Stimulated activated CD8-positive, alpha-beta memory T cell treated with anti-CD3 and anti-CD28 coated beads, Interleukin-7, amount 100 ng/mL, for 1 hour (primary cell): ENCODE measurements at places on chromosomes 4 and X.

DNA sequence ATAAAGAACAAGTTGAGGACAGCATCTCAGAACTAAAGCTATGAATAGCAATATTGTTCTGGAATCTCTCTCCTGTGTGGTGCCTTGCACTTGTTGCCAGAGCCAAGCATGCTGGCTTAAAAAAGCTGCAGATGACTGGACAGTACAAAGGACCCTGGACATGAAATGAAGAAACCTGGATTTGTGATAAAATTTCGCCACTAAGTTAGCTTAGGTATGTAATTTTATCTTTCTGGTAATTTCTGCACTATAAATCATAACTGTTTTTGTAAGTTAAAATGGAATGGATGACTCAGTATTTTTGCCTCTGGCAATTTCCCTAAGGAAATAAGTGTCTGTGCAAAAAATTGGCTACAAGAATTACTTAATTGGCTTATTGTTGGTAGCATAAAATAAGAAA lies 317.2 kb downstream of the CAMK2D start:
- DNase-seq = no peak

DNA sequence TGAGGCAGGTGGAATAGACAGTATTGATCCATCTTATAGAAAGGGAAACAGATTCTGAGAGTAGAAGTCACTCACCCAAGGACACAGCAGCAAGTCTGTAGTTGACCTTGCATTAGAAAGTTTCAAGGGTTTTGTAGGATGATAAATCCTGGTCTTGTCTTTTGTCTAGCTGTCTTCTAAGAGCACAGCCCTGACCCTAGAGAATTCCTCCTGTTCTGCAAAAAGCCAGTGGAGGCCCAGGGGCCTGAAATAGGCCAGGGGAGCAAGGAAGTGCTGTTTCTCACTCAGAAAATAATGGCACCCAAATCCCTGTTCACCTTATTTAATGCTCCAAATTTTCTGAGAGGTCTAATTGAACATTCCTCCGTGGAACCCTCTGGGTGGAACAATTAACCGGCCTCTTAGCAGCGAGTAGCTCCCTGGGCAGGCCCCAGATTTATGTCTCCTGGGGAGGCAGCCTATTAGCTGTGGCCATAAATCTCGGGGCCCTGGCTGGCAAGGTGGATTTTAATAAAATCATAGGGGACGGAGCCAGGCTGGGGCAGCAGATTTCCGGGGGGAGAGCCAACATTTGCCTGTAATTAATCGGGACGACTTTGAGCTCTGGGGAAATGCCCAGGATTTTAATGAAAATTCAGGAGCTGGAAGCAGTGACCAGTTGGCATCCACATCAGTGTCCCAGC lies 49.2 kb upstream of the MSX1 start:
- no peak for DNase-seq

GRCh38 chrX:65595460-65595876 lies 60.9 kb upstream of the LAS1L start:
- DNase-seq = peak; percentile 85

DNA sequence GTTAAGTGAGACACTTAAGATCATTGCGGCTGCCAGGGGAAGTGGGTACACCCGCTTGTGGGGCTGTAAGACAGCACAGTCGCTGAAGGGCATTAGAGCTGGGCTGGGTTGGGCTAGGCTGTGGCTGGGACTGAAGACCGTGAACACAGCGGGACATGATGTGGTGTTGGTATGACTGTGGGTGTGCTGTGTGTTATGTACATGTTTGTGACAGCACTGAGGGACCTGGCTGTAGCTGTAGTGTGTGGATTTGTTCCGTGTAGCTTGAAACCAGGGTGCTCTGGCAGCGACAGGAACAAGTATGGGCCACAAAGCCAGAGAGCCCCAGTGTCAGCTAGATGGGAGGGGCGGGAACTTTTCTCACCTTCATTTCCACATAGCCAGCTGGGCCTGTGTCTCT lies 82.1 kb downstream of the NHSL2 start:
- peak; percentile 25 for DNase-seq

GRCh38 chr4:165398570-165398969 lies 19.8 kb downstream of the CPE start:
- no peak for DNase-seq

GRCh38 chr4:157012781-157013180 lies 41.2 kb upstream of the PDGFC start:
- DNase-seq = no peak

DNA sequence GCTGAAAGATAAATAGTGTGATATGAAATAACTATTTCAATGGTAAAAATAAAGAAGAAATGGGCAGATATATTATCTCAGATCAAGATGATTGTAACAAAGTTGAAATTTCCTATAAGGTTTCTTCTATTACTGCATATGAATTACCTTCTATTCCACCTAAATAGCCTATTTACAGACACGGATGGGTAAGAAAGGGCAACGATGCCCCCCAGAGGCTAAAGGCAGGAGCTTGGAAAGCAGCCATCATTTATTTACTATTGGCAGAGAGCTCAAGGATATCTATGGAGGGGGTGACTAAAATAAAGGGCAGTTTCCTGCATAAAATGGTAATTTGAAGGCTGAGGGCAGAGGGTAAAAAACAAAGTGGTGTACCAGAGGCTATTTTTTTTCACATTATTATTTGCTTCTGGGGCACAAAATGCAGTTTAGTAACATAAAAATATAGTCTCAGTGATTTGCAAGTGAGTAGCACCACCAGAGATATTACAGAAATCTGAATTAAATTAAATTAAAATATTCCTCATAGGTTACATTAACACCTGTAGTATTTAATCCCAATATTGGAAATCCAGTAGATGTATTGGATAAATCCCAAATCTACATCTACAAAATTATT lies 123.1 kb downstream of the BTC start:
- no peak for DNase-seq

- DNase-seq = no peak
These were observed 412.7 kb upstream of the TENM3 start for GRCh38 chr4:181830404-181831035.

- DNase-seq = no peak
These were observed 107.7 kb downstream of the FRMPD4 start for GRCh38 chrX:12245650-12246645.

DNA sequence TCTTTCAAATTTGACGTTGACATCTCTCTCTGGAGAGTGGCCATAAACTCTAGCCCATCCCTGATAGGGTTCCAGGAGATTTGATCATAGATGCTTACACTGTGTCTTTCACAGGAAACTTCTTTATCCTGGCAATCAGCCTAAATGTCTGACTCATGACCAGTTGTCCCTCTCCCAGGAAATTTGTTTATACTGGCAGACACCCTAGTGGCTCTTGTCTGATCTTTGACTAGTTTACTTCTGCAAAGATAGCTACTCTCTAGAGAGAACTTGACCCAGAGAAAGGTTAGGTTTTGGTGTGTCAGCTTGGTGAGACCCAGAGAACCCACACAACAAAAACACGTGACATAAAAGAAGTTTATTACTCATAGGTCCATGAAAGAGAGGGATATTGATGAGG lies 509.8 kb downstream of the CENPC start:
- no peak for DNase-seq

DNA sequence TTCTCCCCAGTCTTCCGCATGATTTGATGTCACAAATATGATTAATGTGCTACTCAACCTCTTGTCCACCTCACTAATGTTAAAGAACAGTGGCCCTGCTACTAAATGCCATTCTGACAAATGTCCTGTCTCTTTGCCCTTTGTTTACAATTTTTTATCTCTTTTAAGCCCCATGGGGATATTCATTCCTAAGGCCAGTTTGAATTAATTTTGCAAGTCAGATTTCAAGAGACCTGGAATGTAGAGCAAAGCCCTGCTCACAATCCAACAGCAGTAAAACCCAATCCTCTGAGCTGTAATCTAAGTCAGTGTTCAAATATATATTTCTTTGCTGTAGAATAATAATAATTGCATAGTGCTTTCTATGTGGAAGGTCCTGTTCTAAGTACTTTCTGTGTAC lies 81.2 kb downstream of the LDB2 start:
- no peak for DNase-seq

GRCh38 chr4:188989371-188989770 lies 850.1 kb downstream of the TRIML1 start:
- no peak for DNase-seq
